GM12891 (cell line): ENCODE measurements at places on chromosomes 11 and 22.

DNA sequence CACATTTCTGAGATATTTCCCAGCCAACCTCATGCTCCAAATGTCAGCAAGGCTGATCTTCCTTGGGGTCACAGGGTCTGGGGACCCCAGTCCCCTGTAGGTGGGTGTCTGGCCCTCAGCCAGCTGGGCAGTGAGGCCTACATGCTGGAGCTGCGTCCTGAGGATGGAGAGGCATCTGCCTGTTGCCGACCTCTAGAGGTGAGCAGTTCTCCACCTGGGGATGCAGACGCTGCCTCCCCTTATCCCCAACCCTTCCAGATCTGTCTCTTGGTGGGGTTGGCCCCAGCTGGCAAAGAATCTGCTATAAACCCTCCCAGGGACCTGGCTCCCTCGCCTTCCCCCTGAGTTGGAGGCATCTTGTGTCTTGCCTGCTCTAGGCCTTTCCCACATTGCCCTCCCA lies 79.6 kb downstream of the PKNOX2 start:
- no peak for DNase-seq

DNA sequence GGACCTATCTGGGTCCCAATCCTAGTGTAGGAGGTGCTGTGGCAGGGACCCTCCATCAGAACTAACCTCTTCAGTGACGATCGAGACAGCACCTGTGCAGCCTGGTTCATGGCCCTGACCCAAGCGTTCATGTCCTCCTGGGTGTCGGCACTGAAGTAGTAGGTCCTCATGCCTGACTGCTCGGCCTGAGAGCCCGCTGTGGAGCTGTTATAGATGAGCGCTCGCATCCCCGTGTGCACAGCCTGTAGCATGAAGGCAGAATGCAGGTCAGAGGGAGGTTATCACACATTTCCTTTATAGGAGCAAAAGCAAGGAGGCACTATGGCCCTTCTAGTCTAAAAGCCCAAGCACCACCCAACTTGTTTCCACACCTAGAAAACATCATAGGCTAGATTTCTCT lies 103.0 kb downstream of the C11orf58 start:
- no peak for DNase-seq

GRCh38 chr11:16412525-16413172 lies 56.3 kb upstream of the SOX6 start:
- no peak for DNase-seq

DNA sequence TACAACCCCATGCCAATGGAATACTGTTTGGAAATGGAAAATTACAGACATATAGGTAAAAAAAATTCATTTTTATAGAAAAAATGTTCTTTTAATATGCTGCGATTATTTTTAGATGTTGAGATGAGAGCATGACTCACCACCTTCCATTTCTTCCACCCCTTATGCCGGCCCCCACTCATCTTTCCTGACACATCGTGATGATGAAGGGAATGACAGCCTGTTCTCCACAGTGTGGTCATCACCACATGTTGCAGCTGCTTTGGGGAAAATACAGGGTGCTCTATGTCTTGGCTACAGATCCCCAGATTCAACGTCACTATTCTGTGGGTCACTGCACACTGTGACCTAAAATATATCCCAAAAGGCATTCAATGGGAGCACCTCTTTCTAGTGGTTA lies 916.2 kb downstream of the METTL15 start:
- no peak for DNase-seq

GRCh38 chr22:26952451-26953011 lies 295.1 kb downstream of the MIAT start:
- DNase-seq: no peak

- DNase-seq: no peak
Measured at GRCh38 chr22:36323182-36323854, 64.4 kb downstream of the MYH9 start.

DNA sequence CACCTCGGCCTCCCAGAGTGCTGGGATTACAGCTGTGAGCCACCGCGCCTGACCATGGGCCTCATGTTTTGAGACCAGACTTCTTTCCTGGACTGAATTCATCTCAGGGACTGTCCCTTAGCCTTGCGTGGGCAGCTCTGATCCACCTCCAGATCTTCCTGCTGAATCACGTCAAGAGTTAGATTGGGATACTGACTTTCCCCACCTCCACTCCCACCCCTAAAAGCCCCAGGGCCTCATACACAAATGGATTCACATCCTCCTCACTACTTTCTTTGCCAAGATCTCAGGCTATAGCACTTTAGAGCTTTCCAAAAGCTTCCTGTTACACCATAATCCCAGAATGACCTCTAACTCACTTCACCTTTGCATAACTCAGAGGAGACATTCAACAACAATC lies 12.1 kb downstream of the CCDC87 start:
- no peak for DNase-seq

DNA sequence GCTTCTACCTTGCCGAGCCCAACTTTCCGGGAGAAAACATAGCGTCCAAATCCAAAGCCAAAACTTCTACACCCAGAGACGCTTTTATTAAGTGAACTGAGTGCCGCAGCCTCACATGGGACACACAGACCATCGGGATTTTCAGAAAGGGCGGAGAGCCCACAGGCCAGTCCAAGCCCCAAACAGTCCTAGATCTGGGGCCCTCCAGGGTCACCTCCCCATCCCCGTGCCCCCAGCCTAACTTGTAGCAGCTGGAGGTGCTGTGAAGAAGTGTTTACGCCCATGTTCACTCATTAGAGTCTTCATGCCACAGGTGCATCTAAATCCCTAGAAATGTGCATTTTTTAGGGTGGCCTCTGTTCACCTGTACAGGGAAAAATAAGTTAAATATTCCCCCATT lies 14.1 kb upstream of the ADORA2A start:
- DNase-seq: no peak

DNA sequence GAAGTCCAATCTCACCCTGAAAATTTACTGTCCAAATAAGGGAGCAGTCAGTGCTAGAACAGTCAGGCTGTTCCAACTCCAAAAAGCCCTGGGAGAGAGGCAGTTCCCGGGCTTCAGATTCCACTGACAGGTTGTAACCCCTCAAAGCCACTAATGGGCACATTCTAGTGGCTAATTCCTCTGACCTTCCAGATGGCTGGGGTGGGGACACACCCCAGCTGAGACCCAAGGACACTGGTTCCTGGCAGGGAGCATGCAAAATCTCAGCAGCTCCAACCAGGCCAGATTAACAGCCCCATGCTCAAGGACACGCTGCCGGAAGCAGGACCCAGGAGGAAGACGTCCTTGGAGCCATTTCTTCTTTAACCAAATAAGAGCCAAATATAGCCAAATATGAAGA lies 92.7 kb downstream of the RPL27A start:
- DNase-seq: no peak

- no peak for DNase-seq
Measured at GRCh38 chr11:128171506-128171905, 415.9 kb downstream of the ETS1 start.
